ENCODE measurements at places on chromosomes 6 and 20.

DNA sequence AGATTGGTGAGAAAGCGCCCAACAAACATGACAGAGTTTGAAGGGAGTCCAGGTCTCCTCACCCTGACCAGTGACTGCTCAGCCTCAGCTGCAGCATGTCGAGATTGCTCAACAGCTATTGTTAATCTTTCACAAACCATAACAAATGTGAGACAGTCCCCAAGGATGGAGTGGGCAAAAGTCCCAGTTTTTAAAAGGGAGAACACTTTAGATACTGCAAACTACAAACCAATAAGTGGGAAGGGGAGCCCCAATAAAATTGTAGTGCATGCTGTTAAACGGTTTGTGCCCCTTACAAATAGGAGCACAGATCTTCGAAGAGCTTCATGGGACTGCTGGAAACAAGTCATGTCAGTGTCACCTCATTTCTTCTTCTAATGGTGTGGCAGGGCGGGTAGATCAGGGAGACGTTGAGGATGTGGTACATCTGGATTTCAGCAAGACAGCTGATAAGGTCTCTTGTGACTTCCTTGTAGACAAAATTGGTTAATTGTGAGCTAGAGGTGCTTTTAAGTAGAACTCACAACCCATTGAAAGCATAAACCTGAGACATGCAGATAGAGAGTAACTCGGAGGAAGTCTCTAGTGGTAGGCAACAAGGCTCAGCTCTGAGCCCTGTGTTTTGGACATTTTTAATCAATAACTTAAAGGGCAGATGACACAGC lies 134.0 kb upstream of the ARMC2 start:
- no peak for DNase-seq

DNA sequence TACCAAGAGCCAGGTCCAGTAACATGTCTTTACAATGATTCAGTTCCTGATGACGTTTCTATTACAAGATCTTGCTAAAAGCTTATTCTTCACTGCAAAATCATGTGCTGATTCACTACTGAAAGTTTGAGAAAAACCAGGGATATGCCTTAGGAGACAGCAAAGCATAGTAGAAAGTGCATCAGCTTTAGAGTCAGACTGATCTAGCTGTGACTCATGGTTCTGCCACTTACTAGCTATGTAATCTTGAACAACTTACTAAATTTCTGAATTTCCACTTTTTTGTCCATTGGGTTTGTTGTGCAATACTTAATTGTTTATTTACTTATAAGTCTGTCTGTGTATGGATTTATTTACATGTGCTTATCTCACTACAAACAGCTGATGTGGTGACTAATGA lies 198.5 kb upstream of the RSPO3 start:
- DNase-seq: no peak

- DNase-seq: no peak
Measured at GRCh38 chr20:60906555-60906954, 345.5 kb upstream of the CDH4 start.

DNA sequence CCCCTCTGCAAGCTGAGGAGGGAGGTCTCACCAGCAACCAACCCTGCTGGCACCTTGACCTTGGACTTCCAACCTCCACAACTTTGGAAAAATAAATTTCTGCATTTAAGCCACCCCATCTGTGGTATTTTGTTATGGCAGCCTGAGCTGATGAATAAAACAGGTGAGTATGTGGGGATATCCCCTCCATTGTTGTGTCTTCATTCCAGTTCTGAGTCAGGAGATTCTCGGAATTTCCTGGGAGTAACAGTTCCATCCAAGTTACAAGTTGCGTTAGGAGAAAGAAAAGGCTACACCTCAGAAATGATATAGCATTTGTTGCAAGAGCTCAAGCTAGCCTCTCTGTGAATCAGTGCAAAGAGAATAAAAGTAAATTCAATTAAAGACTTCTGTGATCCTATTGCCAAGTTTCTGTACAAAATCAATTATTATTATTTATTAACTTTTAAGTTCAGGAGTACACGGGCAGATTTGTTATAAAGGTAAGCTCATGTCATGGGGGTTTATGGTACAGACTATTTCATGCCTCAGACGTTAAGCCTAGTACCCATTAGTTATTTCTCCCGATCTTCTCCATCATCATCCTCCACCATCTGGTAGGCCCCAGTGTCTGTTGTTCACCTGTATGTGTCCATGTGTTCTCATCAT lies 153.0 kb downstream of the NKAIN2 start:
- no peak for DNase-seq
